Stimulated activated CD4-positive, alpha-beta T cell treated with anti-CD3 and anti-CD28 coated beads, Interleukin-1b, Interleukin-23, amount 100 ng/mL, for 1 hour (primary cell): ENCODE measurements at places on chromosomes 6 and 20.

GRCh38 chr6:33160728-33161344 is 31.4 kb downstream of the COL11A2 start:
- DNase-seq: no peak

- DNase-seq: no peak
Observed at GRCh38 chr20:50456452-50457324, 53.5 kb upstream of the PTPN1 start.

- DNase-seq: no peak
Observed at GRCh38 chr6:12884983-12885382, 168.4 kb downstream of the PHACTR1 start.

GRCh38 chr6:105692613-105693215 is 289.8 kb upstream of the PREP start:
- DNase-seq: no peak

DNA sequence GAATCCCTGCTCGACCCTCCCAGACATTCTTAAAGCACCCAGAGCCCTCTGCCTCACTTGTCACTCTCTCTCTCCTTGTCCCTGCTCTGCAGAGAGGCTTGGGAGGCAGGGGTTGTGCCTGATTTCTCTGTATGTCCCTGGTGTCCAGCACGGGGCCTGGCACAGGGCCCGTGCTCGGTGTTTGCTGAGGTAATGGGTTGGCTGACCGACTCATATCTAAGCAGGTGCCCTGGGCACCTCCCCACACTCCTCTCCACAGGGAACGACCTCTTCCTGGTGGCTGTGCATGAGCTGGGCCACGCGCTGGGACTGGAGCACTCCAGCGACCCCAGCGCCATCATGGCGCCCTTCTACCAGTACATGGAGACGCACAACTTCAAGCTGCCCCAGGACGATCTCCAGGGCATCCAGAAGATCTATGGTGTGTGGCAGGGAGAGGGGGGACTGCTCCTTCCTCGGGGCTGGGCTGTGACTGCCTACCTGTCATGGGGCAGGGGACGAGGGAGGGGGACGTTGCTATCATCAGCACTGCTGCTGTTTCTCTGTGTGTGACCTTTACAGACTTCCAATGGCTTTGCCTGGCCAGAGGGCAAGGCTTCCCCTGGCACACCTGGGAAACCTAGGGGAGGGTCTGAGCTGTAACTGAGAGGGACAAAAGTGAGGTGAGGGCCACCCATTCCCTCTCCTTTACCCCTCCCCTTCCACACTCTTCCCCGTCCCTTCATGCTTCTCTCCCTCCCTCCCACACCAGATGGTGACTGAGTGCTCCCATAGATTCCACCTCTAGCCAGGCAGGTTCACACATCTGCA is 14.2 kb downstream of the MMP24OS start:
- no peak for DNase-seq
